Activated effector memory CD4-positive, alpha-beta T cell treated with anti-CD3 and anti-CD28 coated beads, Interleukin-2, amount 50 U/mL, for 16 hours (primary cell): ENCODE measurements at places on chromosomes 1 and 21.

DNA sequence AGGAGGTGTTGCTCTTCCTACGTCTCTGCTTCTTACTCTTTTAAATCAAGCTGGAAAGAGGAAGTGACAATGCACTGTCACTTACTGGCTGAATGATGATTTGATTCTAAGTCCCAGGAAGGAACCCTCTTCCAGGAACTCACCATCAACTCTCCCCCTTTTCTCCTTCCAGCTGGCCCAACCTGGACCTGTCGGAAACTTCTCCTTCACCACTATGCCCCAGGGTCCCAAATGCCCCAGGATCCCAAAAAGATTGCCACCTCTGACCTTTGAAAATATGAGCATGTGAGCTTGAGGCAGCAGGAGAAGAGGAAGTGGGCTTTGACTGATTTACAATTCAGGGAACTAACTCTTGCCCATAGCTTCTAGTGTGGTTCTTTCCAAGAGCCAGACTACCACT, 5.3 kb upstream of the ADAMTS5 start:
- DNase-seq = no peak

DNA sequence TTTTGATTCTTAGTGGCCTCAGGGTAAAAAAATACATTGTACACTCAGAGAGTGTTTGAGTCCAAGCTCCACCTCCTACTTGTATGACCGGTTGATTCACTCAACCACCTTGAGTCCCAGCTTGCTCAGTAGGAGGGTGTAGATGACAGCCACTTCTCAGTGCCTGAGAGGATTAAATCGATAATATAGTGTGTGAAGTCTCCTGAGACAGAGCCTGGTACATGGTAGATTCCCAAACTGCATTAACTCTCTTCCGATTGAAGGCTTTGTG, 38.4 kb downstream of the NCMAP start:
- no peak for DNase-seq

DNA sequence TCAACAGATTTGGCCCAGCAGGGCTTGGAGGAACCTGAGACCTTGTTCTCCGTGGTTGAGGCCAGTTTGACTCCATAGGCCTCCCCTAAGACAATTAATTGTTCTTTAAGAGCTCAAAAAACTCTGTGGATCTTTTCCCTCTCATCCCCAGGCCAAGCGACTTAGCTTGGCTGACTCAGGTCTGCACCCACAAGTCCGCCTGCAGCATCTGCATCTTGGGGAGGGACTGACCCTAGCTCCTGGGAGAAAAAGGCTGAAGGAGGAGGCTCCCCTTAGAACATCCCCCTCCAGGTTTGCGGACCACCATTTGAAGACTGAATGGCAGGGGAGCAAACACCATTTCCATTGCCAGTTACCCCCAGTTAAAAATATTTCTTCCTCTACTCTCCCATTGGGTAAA, 1.5 kb upstream of the HES2 start:
- DNase-seq = no peak

DNA sequence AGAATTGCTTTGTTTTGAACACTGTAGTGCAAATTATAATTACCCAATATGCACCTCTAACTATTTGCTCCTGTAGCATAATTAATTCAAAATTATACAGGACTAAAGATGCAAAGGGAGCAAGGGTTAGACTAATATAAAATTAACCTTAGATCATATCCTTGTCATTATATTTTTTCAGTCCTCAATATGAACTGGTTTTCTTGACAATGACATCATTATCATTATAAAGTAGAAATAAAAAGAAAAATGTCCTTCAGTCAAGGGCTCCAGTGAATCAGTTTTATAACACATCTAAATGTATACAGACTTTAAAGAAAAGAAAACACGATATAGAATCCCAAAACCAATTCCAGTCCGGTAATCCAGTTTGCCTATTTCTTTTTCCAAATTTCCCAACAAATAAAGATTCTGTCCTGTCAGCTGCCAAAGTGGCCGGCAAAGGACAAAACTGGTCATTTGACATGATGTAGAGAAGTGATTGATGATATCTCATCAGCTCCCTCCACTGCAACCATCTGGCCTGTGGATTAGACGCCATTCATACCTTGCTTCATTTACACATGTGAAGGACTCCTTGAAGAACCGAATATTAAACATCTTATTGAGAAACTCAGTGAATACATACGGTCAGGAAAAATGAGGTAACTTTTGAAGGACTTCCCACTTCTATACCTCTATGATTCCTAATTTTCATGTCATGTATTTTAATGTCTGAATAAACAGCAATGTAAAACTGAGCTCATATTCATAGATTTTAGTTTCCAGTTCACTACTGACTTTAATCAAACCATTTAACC, 15.5 kb downstream of the DPYD start:
- no peak for DNase-seq

DNA sequence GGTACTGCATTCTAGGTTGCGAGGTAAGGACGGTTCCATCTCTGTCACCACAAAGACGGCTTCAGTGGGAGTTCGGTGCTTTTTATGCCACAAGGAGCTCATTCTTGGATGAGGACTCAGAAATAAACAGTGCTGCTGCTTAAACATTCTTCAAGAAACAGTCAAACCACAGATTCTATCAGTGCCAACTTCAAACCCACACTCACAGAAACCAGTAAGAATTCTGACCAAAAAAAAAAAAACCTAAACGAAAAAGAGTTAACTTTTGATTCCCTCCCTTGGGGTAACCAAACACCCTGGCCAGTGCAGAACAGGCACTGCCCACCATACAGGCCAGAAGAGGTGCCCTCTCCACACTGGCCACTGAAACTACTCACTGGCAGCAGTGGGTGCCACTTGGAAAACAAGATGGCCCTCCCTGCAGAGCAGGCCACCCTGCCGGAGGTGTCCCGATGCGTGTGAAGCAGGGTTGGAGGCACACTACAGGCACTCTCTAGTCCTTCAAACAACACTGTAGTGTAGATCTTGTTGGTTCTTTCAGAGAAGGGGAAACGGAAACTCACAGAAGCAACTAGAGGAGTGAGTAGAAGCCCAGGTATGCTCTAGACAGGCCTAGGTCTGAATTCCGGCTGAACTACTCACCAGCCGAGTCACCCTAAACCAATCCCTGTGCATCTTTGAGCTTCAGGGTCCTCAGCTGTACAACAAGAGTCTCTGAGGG, 87.3 kb upstream of the TLR5 start:
- peak; percentile 69 for DNase-seq

DNA sequence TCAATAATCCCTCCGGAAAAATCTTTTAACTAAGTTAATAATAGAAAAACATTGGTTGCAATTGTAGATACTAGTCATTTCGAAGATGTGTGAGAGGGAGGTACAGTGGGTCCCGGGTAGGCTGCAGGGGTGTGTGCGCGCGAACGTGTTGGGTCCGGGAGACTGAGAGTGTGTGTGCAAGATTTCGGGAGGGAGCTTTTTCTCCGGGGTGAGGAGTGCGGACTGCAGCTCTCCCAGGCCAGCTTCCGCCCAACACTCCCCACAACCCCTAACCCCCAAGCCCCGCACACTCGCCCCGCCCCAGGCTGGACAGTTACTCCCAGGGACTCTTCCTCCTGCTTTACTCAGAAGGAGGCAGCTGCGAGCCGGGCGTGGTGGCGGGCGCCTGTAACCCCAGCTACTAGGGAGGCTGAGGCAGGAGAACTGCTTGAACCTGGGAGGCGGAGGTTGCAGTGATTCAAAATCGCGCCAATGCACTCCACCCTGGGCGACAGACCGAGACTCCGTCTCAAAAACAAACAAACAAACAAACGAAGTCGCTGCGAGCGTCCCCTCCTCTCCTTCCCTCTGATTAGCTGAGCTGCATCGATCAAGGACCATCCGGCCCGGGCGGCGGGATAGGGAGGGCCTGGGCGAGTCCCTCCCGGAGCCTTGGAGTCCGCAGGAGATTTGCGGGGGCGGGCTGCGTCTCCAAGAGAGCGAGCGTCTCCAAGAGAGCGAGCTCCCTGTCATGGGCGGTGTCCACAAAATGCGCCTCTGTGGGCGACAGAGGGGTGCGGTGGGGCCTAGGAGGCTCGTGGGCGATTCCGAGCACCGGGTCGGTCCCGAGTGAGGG, 28.3 kb upstream of the PPM1J start:
- no peak for DNase-seq

DNA sequence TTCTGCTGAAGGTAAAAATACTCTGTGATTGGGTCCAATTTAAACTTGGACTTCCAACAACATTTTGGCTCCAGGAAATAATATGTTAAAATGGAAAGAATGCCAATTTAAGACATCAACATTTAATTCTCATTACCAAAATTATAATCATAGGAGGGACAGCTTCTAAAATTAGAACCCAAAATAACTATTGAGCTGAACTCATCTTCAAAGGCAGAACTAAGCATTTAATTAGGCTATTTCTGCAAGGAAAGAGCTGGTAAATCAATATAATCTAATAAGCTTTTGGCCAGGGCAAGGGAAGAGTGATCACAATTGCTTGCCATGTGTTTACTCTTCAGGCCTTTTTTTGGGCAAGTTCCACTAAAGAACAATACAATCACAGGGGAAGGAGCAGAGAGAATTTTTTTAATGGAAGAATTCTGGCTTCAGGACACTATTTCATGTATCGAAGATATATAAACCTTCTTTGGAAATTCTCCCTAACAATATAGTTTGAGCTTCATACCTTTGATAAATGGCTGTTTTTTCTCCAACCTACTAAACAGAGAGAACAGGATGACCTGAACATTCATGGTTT, 133.1 kb upstream of the PTBP2 start:
- no peak for DNase-seq

- DNase-seq = no peak
Measured at GRCh38 chr1:99546432-99547416, 99.2 kb upstream of the PALMD start.

GRCh38 chr1:228497206-228497605, 10.0 kb downstream of the RNF187 start:
- peak; percentile 41 for DNase-seq

- DNase-seq = peak; percentile 63
Measured at GRCh38 chr1:905811-906599, 17.7 kb upstream of the SAMD11 start.

DNA sequence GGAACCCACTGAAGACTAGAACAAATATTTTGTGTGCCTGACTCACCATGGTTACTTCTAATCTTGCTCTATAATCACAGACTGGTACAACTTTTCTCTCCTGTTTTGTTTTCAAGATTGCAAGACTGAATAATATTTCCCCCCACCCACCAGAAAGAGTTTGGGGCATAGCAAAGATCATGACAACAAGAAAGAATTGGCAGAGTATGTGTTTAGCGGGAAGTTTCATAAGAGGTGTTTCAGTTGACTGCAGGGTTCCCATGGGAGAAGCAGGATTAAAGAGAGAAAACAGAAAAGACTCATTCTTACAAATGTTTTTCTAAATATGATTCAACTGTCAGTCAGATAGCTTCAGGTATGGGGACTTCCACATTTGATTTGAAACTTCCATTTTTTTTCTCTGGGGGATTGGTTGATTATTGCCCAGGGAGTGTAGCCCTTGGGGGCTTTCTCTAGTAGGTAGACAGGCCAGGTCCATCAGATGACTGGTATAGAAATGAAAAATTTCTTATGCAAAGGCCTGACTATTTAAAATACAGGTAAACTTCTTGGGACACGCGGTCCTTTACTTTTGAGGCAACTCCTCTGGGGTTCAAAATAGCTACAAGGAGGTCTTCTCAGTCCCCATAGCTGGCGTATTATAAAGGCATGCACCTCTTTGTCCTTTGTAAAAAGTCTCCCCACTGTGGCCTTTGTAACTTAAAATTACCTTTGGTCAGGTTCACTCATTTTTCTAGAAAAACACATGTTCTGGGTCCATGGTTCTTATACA, 13.9 kb downstream of the OR14I1 start:
- no peak for DNase-seq

GRCh38 chr1:25774206-25774803, 25.7 kb upstream of the SELENON start:
- no peak for DNase-seq

DNA sequence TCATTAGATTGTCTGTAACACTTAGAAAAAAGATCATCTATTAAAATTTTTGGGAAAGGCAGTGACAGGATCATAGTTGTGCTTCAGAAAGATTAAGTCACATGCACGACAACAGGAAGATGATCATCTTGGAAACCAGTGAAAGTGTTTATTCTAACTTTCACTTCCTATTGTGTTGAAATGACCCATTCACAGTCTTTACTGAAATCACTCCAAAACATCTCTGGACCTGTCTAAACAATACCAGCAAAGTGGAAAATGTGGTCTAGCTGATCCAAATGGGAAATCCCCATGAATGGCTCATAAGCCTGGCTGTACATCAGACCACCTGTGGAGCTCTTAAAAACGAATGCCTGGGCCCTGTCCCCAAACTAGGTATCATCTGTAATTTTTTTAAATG, 111.1 kb upstream of the ETV3 start:
- no peak for DNase-seq

DNA sequence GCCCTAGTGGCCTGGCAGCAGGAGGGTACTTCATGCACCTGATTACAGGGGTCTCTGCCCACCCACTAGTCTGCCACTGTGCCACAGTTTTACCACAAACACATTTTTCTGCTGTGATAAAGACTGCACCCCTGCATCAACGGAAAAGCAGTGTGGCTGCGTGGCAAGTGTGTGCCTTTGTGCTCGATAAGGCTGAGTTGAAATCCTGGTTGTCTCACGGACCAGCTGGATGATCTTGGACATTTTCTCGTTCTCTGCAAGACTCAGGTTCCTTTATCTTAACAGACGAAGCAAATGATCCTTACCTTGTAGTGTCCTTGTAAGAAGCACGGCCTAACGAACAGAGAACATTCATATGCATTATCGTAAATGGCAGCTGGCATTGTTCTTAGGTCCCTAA, 10.2 kb downstream of the GRHL3 start:
- no peak for DNase-seq

DNA sequence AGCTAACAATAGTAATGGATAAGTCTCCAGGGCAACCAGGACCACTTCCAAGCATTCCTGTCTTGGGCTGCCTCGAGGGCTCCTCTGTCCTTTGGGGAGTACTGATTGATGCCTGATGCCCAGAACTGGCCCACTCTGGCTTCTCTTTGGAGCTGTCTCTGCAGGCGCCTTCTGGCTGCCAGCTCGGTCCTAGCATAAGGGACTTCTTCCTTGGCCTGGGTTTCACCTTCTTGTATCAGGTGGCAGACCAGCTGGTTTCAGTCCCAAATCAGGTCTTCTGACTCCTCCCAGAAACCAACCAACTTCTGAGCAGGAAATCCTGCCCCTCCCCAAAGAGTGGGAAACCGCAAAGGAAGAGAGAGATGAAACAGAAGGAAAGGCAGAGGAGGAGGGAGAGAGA, 10.6 kb downstream of the G0S2 start:
- peak; percentile 68 for DNase-seq
